ENCODE measurements at places on chromosomes 16 and 17.
A peak's percentile ranks its signal among the peaks of the same experiment; 100 is the strongest.

GRCh38 chr16:89268585-89268984 is 51.1 kb downstream of the ZNF778 start:
- no peak for DNase-seq

DNA sequence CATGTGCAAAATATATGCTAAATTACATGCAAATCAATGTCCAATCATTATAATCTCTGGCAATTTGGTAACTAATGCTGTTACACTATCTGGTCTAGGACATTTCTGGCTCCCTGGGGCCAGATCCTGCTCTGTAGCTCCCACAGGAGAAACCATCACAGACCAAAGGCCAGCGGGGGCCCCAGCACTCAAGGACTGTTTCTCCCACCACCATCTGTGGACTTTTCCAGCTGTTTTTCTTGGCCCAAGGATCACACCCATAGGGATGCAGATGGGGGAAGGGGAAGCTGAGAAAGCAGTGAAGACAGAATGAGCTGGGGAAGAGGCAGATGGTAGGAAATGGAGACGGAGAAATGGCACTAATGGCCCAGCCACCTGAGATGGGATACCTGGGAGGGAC is at the start of gene HIGD1B:
TSS of gene HIGD1B (plus strand) at position 298 of the 400 bp plus-strand sequence. CDS start 270 bp downstream, outside the sequence.
- no peak for DNase-seq

GRCh38 chr17:72687886-72688285 is 404.6 kb downstream of the SLC39A11 start:
- peak; percentile 68 for DNase-seq

- DNase-seq, result no peak
Measured at GRCh38 chr17:46154151-46154816, 38.9 kb downstream of the KANSL1 start.

GRCh38 chr17:49664706-49665211 is 13.1 kb downstream of the SPOP start:
- no peak for DNase-seq

DNA sequence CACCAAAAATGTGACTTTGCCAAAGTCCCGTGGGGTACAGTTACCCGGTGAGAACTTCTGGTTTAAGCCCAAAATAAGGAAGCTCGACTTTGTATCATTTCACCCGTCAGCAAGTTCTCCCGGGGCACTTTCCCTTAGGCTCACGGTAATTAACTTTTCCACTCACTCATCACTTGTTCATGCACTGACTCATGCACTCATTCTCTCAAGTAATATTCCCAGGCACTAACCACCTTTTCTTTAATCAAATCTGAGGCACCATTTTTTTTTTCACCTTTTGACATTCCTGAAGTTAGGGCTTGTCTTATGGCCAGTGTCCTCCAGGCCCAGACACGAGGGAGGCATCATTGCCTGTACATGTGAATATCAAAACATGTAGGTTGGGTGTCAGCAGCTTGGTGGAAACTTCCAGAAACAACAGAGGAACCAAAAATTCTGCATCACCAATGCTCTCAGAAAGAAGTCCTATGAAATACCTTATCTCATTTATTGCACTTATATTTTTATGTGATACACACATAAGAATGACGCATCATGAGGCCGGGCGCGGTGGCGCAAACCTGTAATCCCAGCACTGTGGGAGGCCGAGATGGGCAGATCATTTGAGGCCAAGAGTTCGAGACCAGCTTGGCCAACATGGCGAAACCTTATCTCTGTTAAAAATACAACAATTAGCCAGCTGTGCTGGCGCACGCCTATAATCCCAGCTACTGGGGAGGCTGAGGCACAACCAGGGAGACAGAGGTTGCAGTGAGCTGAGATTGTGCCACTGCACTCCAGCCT is 36.1 kb upstream of the ATP2C2 start:
- DNase-seq, result no peak

DNA sequence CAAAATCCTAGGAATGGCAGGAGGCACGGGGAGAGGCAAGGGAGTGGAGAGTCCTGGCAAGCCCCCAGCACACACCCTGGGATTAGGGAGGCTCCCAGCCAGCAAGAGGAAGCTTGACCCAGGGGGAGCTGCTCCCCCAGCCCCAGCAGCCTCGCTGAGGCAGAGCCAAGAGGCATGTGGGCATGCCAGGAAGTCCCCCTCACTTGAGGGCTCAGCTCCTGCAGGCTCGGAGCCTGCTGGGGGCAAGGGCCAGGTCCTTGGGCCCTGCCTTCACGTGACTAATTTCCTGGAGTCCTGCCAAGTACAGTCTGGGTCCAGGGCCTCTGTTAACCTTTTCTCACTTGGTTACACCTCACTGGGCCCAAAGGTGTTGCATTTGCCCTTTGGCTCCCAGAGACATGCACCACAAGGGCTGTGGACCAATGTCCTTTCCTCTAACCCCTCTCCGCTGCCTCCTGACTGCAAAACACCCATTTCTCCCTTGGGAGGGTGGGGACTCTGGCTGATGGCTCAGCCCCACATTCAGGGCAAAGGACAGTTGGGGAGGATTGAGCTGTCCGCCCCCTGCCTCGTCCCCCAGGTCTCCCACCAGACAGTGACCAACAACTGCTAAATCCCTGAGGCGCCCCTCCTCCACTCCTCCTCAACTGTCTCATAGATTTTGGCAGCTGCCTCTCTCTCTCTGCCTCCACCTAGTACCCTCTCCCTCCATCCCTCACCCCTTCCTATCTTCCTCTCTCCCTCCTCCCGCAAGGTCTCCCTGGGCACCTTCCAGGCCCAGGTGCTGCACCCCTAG is 4.4 kb upstream of the SLC47A2 start:
- no peak for DNase-seq

GRCh38 chr17:45086865-45087503 is 25.9 kb downstream of the NMT1 start:
- no peak for DNase-seq

- no peak for DNase-seq
Measured at GRCh38 chr16:11121914-11122692, 133.9 kb downstream of the SOCS1 start.

- DNase-seq, result no peak
Measured at GRCh38 chr16:73956587-73957494, 339.8 kb upstream of the PSMD7 start.

DNA sequence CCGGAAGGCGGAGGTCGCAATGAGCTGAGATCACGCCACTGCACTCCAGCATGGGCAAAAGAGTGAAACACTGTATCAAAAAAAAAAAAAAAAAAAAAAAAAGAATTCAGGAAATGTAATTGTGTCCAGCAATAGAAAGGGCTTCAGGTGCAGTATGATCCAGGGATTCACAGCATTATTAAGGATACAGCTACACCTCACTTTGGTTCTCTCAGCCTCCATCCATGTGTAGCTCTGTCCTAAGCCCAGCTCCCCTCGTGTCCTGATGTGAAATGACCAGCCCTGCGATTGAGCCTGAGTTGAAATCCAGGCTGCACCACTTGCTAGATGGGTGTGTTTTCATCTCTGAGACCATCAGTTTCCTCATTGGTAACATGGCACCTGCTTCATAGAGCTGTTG is 3.0 kb downstream of the SLC5A10 start:
- DNase-seq, result no peak

DNA sequence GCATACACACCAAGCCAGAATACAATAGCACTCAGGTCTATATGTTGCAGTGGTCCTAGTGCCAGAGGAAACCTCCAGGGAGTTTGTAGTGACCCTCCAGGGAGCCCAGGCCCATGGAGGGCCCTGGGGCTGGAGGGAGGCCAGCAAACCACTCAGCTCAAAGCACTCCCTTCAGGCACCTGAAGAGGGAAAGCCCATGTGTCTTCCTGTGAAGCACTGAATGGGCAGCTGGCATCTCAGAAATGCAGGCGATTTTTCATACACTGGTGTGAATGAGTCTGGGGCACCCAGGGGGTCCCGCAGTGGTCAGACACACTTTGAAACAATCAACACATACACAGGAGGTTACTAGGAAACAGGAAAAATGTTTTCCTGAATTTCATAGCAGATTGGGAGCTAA is 12.8 kb downstream of the TBC1D26 start:
- no peak for DNase-seq

DNA sequence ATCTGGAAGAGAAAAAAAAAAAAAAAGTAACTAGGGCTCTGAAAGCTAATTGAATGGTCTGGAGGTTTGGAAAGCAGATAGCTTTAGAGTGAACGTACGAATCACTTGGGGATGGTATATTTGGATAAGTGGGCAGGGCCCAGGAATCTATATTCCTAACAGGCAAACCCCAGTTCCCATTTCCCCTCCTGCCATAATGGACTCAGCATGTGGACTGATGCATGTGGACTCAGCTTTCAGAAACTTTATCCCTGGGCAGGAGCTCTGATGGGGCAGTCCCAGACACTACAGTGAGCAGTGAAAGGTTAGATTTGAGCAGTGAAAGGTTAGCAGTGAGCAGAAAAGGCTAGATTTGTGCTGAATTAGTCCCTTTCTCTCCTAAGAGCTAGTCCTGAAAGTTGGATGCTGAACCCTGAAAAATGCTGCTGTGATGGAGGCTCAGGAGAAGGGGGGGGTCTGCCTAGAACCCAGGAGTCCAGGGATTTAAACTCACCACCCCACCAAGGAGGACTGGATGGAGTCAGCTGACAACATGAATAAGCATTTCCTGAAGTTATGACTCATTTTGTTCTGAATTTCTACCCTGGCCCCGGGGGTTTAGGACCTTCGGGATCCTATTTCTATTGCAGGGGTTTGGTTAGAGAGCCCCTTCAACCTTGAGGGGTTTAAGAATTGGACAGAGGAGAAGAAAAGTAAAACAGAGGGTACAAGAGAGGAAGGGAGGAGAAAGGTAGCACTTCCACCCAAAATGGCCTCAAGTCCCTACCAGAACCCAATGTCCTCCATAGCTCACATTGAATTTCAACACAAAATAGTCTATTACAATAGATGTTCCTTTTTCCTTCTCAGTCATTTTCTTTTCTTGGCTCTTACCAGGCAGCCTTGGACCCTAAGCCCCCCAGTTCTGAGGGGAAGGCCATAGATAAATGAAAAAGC is 10.3 kb upstream of the FZD2 start:
- DNase-seq, result no peak

DNA sequence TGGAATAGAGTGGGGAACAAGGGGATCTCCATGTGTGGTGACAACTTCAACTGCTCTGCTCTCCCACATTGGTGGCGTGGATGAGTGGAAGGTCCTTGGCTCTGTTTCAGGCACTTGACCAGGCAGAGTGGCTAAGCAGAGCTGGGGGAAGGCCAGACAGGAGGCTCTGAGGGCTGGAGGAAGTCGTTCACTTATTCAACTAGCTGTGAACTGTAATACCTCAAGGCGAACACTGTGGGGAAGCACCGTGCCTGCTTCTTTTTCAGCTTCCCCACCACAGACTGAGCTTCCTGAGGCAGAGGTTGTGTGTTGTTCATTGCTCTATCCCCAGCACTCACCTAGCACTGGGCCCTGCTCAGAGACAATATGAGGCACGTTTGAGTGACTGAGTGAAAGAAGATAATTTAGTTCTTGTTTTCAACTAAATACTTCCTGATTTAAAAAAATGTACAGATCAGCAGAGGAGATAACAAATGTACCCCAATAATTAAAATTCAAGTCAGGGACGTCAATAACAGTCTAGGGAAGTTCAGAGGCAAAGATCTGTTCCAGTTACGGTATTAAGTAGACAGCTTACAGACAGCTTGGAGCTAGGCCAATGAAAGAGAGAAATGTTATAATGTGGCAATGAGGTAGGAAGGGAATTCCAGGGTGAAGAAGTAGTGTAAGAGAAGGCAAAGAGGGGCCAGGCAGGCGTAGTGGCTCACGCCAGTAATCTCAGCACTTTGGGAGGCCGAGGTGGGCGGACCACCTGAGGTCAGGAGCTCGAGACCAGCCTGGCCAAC is 34.7 kb downstream of the MYO18A start:
- DNase-seq, result no peak

DNA sequence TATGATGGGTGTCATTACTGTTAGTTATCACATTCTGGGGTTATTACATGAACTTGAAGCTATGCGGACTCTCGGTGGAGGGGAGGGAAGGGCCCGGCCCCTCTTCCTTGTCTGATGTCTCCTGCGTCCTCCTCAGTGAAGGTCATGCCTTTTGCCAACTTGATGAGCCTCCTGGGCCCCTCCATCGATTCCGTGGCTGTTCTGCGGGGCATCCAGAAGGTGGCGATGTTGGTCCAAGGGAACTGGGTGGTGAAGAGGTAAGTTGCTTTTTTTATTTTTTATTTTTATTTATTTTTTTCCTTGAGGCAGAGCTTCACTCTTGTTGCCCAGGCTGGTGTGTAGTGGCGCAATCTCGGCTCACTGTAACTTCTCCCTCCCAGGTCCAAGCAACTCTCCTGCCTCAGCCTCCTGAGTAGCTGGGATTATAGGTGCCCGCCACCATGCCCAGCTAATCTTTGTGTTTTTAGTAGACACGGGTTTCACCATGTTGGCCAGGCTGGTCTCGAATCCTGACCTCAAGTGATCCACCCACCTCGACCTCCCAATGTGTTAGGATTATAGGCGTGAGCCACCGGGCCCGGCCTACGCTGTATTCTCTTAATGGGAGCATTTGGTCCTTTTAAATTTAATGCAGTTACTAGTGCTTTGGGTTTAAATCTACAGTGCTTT is 21.6 kb downstream of the POLR3E start:
- no peak for DNase-seq

GRCh38 chr16:24445216-24445615 is 94.2 kb upstream of the RBBP6 start:
- no peak for DNase-seq

DNA sequence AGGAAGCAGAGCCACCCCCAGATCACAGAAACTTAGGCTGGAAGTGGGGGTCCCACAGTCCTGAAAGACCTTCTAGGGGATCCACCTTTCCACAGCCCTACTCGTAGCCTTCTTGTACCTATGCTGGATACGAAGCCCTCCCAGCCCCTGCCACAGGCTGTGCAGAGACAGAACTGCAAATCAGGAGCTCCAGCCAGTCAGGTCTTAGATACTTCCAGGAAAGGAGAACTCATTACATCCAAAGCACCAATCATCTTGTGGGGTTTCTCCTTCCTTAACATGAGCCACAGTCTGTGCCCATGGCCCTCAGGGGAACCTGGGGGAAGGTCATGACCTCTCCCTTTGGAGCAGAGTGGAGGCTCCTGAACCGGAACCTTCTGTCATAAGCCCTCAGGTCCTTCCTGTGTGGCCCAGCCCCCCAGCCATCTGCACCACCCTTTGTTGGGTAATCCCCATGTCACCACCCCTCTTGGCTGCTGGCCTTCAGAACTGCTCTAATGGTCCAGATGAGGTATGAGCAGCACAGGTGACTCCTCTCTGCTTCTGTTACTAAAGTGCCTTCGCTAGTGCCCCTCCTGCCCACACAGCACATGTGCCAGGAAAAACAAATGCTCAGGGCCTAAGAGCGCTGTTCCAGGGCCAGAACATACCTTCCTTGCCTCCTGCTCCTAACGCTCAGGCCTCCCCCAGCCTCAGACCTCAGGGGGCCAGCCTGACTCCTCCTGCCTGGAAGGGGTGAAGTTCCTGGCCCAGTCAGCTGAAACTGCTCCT is 14.6 kb downstream of the SRCIN1 start:
- no peak for DNase-seq

GRCh38 chr17:8413328-8413727 is 15.7 kb upstream of the RNF222 start:
- no peak for DNase-seq
